ENCODE measurements at places on chromosomes 4 and X. TPM values are rescaled to one million over a fixed set of nuclear protein-coding genes. Genes with fewer than 3 reads are reported as not detected.

The MAGEE1 gene
- 6.0 TPM for polyA plus RNA-seq

The VCX gene
- polyA plus RNA-seq: not detected

The AFM gene
- polyA plus RNA-seq: 12.2 TPM

The PAGE3 gene
- polyA plus RNA-seq: not detected

The SHISA3 gene
- polyA plus RNA-seq: 87.7 TPM

The TMEM255A gene
- 0.41 TPM for polyA plus RNA-seq

The S100G gene
- polyA plus RNA-seq: not detected

The XIAP gene
- polyA plus RNA-seq: 40.2 TPM

The CITED1 gene
- polyA plus RNA-seq: 13.8 TPM

The XG gene
- 0.16 TPM for polyA plus RNA-seq

The KIT gene
- 17.4 TPM for polyA plus RNA-seq

The SYN1 gene
- 6.4 TPM for polyA plus RNA-seq

The MAOB gene
- polyA plus RNA-seq: 48.7 TPM

The ANKRD37 gene
- polyA plus RNA-seq: 10.9 TPM

The RGN gene
- polyA plus RNA-seq: 43.6 TPM

The SLC35A2 gene
- polyA plus RNA-seq: 31.8 TPM

The HPGDS gene
- polyA plus RNA-seq: 4.2 TPM

The SOWAHD gene
- 0.44 TPM for polyA plus RNA-seq

The PDZD4 gene
- 7.1 TPM for polyA plus RNA-seq
